ENCODE measurements at places on chromosomes 6 and 20.

GRCh38 chr6:12313992-12314589 lies 23.9 kb downstream of the EDN1 start:
- no peak for DNase-seq

DNA sequence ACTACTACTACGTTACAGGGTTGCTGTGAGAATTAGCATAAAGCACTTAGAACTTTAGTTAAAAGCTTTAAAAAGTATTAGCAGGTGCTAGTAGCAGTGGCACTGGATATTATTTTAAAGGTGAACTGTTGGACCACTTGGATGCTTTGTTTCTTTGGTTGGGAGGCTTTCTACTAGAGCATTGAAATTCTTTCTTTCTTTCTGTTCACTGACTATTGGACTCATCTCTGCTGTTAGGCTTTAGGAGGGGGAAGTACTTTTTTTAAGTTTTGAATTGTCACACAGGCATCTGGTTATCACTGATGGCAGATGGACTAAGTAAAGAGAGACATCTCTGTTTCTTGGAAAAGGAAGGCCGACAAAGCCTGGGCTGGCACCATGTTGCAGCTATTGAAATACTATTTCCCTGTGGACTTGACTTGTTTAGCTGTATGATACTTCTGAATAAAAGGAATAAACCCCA lies 4.8 kb downstream of the TBPL1 start:
- DNase-seq = no peak

DNA sequence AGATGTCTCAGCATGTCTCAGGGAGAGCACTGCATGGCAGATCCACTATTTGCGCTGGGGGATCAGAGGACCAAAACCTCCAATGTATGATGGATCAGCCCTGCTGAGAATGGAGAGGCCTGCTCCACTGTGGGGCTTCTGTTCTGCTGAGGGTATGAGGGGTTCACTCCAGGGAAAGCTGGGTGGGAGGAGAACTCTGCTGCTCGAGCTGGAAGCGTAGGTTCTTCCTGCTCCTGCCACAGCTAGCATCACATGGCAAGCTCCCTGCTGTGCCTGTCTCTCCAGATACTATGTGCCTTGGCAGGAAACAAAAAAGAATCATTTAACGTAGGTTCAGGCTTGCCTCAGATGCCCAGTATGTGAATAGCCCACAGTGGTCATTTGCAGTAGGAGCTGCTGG lies 105.8 kb downstream of the EPM2A start:
- no peak for DNase-seq

- DNase-seq = no peak
These were observed 159.9 kb downstream of the CD83 start for GRCh38 chr6:14277405-14277930.

DNA sequence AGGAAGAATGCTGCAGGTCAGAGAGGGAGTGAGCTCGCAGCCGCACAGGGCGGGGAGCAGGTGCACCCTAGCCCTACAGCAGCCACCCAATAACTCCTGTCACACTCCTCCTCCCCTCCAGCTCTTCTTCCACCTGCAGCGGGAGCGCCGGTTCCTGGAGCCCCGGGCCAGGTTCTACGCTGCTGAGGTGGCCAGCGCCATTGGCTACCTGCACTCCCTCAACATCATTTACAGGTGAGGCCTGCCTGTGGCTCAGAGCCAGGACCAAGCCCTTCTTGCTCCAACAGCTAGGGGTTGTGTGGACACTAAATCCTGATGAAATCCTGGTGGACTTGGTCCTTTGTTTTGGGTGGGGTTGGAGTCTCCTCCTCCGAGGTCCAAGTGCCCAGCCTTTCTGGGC lies 11.7 kb downstream of the SGK2 start:
- DNase-seq = no peak

DNA sequence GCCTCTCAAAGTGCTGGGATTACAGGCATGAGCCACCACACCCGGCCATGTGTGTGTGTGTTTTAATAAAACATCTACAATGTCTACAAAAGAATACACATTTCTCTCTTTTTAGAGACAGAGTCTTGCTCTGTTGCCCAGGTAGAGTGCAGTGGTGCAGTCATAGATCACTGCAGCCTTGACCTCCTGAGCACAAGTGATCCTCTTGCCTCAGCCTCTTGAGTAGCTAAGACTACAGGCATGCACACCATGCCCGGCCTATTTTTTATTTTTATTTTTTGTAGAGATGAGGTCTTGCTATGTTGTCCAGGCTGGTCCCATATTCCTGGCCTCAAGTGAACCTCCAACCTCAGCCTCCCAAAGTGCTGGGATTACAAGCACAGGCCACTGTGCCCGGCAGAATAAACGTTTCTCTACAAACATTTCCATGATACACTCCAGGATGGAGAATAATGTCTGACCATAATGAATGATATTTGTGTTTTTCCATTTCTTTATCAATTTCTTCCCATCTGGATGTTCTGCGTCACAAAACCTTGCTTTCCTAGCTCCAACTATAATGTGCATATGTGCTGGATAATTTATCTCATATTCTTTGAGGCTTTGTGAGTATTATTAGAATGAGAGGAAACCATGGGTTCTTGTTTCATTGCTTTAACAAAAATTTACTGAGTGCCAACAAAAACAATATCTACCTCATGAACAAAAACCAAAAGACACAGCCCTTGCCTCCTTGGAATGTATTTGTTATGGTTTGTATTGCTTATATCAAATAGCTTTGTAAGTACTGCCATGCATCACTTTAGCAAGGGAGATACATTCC lies 28.6 kb upstream of the CCN2 start:
- no peak for DNase-seq

- no peak for DNase-seq
These were observed 188.2 kb downstream of the CDKAL1 start for GRCh38 chr6:20722455-20722854.

DNA sequence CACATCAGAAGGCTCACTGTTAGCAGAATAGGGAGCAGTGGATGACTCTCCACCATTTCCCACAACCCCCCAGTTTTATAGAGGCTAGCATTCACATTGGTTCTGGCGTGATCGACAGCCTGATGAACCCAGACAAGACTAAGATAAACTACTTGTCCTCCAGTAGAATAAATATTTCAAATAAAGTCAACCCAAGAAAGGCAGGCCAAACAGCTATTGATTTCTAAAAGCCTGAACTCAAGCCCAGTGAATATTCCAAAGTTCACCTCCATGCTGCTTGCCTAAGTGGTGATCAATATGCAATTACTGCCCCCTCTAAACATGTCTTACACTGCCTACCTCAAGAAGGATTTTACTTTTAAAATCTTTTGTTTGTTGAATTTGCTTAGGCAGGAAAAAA lies 104.5 kb downstream of the CTNNBL1 start:
- no peak for DNase-seq

- no peak for DNase-seq
These were observed 294.7 kb downstream of the KHDC1L start for GRCh38 chr6:72930556-72931132.

- DNase-seq = no peak
These were observed 10.7 kb upstream of the TP53INP2 start for GRCh38 chr20:34693414-34693813.

DNA sequence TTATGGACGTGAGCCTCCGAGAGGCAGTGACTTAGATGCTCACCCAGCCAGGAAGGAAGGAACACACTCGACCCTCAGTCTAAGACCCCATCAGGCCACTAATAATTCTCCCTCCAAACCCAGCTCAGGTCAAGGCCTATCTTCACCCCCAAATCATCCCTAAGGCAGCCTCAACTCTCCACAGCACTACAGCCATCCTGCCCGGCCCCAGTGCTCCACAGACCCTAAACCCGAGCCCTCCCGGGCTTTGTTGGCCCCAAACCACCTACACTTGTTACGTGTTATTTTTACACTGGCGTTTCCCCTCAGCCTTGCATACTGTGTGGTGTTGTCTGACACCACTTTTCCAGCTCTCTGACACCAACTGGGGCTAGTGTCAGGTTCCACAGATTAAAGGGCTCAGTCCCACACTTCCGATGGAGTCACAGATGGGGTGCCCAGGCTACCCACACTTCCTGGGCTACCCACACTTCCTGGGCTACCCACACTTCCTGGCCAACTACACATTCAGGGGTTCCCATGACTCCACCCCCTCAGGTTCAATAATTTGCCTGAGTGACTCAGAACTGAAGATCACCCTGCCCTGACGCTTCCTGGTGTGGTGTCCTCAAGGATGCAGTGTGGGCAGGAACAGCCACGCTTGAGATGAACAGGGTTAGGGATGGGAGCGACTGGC lies 25.3 kb downstream of the RBCK1 start:
- DNase-seq = no peak

GRCh38 chr6:137488150-137489045 lies 5.8 kb downstream of the OLIG3 start:
- DNase-seq = no peak

DNA sequence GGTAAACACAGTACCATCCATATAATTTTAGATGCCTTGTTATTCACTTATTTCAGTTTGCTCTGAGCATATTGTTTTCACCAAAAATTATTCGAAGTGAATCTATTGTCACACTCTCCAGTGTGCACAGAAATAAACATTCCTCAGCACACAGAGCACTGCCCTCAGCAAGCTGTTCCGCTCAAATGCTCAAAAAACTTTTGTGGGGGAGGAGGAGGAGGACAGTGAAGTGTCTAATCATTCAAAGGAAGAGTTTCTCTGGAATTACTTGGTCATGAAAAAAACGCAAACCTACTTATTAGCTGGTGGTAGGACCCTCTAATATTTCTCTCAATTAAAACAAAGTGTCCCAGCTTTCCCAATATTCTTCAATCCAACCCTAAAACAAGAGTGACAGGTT lies 88.3 kb downstream of the DTNBP1 start:
- DNase-seq = no peak

GRCh38 chr6:43242908-43243663 lies at the start of gene TTBK1:
TSS of gene TTBK1 (plus strand) at chr6:43243481. CDS start at chr6:43246661, 3,180 bp downstream.
- DNase-seq = no peak

DNA sequence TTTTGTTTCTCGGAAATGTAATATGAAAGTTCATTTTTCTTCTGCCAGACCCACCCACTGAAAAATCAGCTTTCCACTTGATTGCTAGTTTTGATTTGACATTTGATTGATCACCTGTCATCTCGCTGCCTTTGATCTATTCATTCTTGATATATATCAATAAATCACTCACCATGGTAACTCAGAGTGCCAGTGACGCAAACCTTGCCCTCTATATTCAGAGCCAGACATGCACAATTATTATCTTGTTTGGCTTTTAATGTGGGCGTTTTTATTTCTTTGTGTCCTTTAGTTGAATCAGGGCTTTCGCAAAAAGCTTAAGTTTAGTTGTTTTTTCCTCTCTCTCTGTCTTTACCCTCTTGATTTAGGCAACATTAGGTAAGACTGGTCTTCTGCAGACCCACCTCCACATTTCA lies 2.0 kb downstream of the TSHZ2 start:
- DNase-seq = peak; percentile 73

GRCh38 chr6:111406200-111406721 lies 76.8 kb downstream of the REV3L start:
- DNase-seq = no peak

DNA sequence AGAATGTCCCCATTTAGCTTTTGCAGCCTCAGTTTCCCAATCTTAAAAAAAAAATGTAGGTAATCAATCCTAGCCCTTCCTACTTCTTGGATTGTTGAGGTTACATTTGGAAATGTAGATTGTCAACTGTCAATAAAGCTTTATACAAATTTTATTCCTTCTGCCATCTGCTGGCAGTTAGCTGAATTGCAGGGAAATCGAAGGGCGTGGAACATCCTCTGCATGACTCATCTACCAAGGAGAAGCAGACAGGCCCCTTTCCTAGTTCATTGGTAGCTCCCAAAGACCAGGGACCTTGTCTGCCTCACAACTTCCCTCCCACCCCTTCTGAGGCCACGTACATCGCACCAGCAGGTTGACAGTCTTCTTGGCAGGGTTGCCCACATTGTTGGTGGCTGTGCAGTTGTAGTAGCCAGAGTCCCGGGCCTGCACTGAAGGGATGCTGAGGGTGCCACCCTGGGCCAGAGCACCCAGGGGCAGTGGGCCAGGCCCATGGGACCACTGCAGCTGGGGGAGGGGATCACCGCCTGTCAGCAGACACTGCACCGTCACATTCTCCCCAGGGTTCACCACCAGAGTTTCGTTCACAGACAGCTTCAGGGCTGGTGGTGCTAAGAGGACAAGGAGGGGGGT lies 43.6 kb downstream of the MDGA1 start:
- DNase-seq = peak; percentile 68

GRCh38 chr20:24851346-24852019 lies 97.6 kb upstream of the CST7 start:
- DNase-seq = no peak

DNA sequence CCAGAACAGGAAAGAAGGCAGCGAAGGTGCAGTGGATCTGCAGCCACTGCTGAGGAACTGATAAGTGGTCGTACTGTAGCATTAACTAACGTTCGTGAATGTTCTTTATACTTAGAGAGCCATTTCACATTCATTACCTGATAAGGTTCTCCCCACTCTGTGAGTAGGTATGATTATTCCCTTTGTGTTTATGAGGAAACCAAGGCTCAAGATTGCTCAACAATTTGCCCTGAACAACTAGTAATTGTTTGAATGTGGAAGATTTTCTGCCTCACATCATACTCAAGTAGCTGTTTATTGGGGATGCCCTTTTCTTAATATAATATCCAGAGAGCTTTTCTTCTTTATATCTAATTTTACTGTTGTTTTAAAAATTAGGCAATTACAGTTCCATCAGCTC lies 24.9 kb upstream of the ELOVL5 start:
- no peak for DNase-seq

- DNase-seq = peak; percentile 96
These were observed 48.6 kb downstream of the UQCC1 start for GRCh38 chr20:35363190-35363589.

GRCh38 chr20:3358676-3359340 lies 48.7 kb downstream of the DNAAF9 start:
- DNase-seq = no peak

GRCh38 chr6:34095741-34096140 lies 50.1 kb downstream of the GRM4 start:
- no peak for DNase-seq

DNA sequence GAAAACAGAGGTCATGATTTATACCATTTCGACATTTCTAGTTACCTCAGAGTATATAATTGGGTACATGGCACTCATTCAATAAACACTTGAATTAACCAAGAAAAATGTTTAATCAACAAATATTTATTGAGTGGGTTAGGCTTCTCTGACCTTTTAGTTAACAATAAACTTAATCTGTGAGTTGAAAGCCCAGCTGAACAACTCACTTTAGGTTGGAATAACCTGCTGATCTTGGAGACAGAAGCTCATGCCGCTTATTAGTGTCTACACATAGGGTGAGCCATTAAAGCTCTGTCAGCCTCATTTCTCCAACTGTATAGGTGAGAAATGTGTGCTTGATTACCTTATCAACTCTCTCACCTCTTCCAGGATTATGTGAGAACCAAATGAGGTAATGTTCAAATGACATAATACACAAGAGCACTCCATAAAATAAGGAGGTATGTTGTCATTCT lies 98.2 kb upstream of the DTNBP1 start:
- no peak for DNase-seq

GRCh38 chr6:152828431-152828830 lies 77.8 kb downstream of the VIP start:
- DNase-seq = no peak

DNA sequence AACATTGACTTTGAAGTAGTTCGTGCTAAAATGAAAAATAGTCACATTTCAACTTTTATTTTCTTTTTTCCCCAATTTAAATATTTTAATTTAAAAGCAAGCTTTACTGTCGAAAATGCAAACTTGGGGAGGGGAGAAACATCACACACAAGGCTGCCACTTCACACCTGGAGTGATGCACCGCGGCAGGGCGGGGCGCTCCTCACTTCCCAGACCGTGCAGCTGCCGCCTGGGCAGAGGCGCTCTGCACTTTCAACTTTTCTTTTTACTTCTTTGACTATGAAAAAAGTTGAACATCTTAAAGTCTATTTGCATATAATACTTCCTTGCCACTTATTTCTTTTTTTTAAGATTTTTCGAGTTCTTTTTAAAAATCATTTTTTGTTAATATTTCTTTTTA lies 993.3 kb upstream of the GJE1 start:
- DNase-seq = no peak
